Spinal cord (tissue), 10 donors: ENCODE measurements at places on chromosomes 1 and 21. TPM values are rescaled to one million over a fixed set of nuclear protein-coding genes. Genes with fewer than 3 reads are reported as not detected.

The TNFRSF18 gene
- 0.22 TPM for total RNA-seq

The SELE gene
- total RNA-seq, result 7.8 TPM

The TRIM67 gene
- total RNA-seq, result 5.2 TPM

The KIF21B gene
- 29.9 TPM for total RNA-seq

The NEK2 gene
- total RNA-seq, result 6.9 TPM

The AUNIP gene
- total RNA-seq, result 2.3 TPM

The KIFAP3 gene
- 163 TPM for total RNA-seq

The SPRR1B gene
- total RNA-seq, result not detected
